ENCODE measurements at places on chromosomes 11 and 22.

- DNase-seq = no peak
- no peaks in the 10 kb centered on the region for H3K4me1 ChIP-seq
- H3K27me3 ChIP-seq = peaks cover 1% of the 10 kb centered on the region
- H3K27ac ChIP-seq = no peak overlapping the region
- no peak overlapping the region for H3K4me3 ChIP-seq
These were observed 202.4 kb downstream of the LARGE1 start for GRCh38 chr22:33717694-33718396.

DNA sequence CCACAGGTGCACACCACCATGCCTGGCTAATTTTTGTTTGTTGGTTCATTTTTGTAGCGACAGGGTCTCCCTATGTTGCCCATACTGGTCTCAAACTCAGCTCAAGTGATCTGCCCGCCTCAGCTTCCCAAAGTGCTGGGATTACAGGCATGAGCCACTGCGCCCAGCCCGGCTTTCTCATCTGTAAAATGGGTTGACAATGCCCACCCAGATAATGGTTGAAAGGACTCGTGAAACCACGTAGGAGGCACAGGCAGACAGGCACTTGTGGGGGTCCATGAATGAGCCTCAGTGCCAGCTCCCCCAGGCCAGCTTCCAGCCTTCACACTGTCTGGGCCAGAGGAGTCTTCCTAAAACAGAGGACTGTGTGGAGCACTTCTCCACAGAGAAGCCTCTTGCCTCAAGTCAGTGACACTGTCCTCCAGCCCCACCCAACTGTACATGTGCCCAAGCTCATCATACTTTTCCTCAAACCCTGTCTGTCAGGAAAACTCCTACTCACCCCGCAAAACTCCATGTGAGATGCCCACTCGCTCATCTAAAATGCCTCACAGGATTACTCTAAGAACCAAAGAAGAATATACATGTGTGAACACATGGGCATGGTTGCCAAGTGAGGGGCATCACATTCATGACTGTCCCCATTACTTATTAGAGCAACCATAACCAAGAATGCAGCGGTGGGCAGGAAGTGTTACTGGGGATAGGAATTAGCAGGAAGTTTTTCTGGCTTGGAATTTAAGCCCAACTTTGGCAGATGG, 32.1 kb upstream of the WNT7B start:
- no peak for DNase-seq
- H3K27me3 ChIP-seq = peaks cover 10% of the 10 kb centered on the region
- H3K27ac ChIP-seq = no peak overlapping the region
- H3K4me3 ChIP-seq = no peak overlapping the region

GRCh38 chr22:46297151-46297812, 612 bp downstream of the GTSE1 start:
- H3K4me3 ChIP-seq = peak overlapping the region; percentile 82
- DNase-seq = no peak
- H3K36me3 ChIP-seq = peaks cover 15% of the 10 kb centered on the region

- no peak overlapping the region for H3K27ac ChIP-seq
- H3K4me1 ChIP-seq = peaks cover 4% of the 10 kb centered on the region
- H3K36me3 ChIP-seq = no peaks in the 10 kb centered on the region
- no peaks in the 10 kb centered on the region for H3K27me3 ChIP-seq
- H3K4me3 ChIP-seq = no peak overlapping the region
These were observed 47.9 kb upstream of the FLI1 start for GRCh38 chr11:128645968-128646367.

DNA sequence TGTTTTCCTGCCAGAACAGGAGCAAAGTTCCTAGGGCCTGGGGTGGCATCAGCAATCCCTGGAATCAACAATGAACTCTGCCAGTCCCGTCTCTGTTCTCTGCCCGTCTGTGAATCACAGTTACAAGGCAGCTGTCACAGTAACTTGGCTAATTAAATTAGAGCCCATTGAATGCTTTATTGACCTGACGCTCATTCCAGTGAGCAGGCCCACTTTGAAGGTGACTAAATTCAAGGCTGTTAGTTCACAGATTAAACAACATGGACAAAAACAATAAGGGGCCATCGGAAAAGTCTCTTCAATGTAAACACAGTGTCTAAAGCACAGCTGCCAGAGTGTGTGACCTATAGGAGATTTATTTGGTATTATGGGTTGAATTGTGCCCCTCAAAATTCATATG, 17.7 kb upstream of the TMPRSS5 start:
- H3K36me3 ChIP-seq = peaks cover 19% of the 10 kb centered on the region
- H3K27ac ChIP-seq = no peak overlapping the region
- no peak for DNase-seq

- peak overlapping the region; percentile 87 for H3K27ac ChIP-seq
- no peaks in the 10 kb centered on the region for H3K27me3 ChIP-seq
- H3K36me3 ChIP-seq = no peaks in the 10 kb centered on the region
- DNase-seq = no peak
- H3K4me3 ChIP-seq = peak overlapping the region; percentile 47
These were observed 14.5 kb downstream of the DGCR2 start for GRCh38 chr22:19107730-19108074.

DNA sequence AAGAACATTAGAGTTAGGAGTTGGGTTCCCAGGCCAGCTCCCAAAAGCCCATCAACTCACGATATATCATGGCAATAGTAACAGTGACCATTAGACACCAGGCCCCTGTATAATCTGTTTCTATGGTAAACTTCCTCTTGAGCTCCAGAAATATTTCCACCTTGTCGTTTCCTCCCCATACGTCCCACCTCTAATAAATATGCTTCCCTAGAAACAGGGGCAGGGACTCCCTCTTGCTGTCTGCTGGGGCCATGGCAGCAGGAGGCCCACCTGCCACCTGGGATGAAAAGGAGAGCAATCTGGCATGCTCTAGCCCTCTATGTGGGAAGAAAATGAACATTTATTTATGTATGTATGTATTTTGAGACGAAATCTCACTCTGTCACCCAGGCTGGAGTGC, 32.2 kb upstream of the AMOTL1 start:
- H3K4me3 ChIP-seq = no peak overlapping the region
- H3K27me3 ChIP-seq = peaks cover 1% of the 10 kb centered on the region
- no peak overlapping the region for H3K27ac ChIP-seq
- DNase-seq = no peak

GRCh38 chr11:10208131-10208575, 85.9 kb downstream of the SBF2 start:
- H3K4me1 ChIP-seq = no peaks in the 10 kb centered on the region
- H3K4me3 ChIP-seq = no peak overlapping the region
- DNase-seq = peak; percentile 44
- peaks cover 6% of the 10 kb centered on the region for H3K36me3 ChIP-seq
- no peaks in the 10 kb centered on the region for H3K27me3 ChIP-seq

- H3K36me3 ChIP-seq = no peaks in the 10 kb centered on the region
- DNase-seq = no peak
- H3K27me3 ChIP-seq = peaks cover 10% of the 10 kb centered on the region
- H3K27ac ChIP-seq = no peak overlapping the region
These were observed 7.5 kb upstream of the SYT8 start for GRCh38 chr11:1827095-1827813.

GRCh38 chr22:36768141-36768540, 7.8 kb downstream of the IFT27 start:
- DNase-seq = no peak
- no peak overlapping the region for H3K27ac ChIP-seq
- H3K27me3 ChIP-seq = peaks cover 2% of the 10 kb centered on the region
- H3K4me3 ChIP-seq = no peak overlapping the region

DNA sequence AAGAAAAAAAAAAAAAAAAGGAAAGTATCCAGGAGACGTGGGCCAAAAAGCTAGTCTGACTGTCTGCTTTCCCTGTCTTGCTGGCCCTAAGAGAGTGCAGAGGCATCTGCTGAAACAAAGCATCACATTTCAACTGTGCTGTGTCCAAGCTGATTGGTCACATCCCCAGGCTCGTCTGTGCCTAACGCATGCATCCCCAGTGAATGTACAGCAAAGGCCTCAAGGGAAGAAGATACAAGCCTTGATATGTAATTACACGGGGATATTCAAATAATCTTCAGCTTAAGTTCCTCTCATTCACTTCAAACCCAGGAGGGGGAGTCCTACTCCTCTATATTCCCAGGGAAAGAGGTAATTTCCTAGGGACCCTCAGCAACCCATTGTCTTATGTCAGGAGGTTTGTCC, 5.4 kb upstream of the SORL1 start:
- DNase-seq = no peak
- H3K27ac ChIP-seq = peak overlapping the region; percentile 59
- no peak overlapping the region for H3K4me3 ChIP-seq
- H3K36me3 ChIP-seq = peaks cover 25% of the 10 kb centered on the region
- H3K27me3 ChIP-seq = peaks cover 3% of the 10 kb centered on the region

DNA sequence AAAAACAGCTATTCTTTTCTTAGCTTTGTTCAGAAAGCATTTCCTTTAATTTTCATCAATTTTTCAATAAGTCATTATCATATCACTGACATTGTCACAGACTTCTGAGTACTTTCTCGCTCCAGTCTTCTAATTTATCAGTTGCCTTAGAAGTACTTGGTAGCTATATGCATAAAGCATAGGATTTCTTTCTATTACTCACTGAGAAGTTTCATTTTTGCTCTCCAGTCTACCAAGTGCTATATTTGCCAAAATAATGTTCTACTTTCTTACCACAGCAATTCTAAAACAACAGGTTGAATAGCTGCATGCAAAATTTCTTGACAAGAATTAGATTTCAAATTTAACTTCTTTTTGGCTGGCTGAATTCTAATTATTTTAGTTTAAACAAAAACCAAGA, 116.3 kb downstream of the STK33 start:
- H3K27ac ChIP-seq = no peak overlapping the region
- H3K27me3 ChIP-seq = peaks cover 4% of the 10 kb centered on the region
- H3K36me3 ChIP-seq = no peaks in the 10 kb centered on the region

DNA sequence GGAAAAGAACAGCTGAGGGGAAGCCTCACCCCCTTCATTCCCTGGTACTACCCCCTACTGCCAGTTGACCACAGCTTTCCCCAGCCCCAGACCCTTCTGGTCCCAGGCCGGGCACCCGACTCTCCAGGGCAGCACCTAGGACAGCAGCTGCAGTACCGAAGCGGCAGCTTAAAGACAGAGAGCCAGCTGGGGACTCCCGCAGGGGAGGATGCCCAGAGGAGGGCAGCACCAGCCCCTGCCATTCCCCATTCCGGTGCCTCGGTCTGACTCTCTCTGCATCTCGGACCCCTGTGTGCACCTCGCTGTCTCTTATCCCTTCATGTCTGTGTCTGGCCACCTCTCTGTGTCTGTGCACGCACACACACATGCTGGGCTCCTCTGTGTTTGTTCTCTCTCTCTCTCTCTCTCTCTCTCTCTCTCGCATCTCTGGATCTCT, 9.4 kb downstream of the IGSF9B start:
- no peaks in the 10 kb centered on the region for H3K36me3 ChIP-seq
- peaks cover 15% of the 10 kb centered on the region for H3K27me3 ChIP-seq
- H3K4me3 ChIP-seq = peak overlapping the region; percentile 64
- H3K4me1 ChIP-seq = peaks cover 23% of the 10 kb centered on the region

GRCh38 chr11:15412054-15412453, 297.3 kb downstream of the INSC start:
- no peak overlapping the region for H3K27ac ChIP-seq
- no peaks in the 10 kb centered on the region for H3K36me3 ChIP-seq
- no peak for DNase-seq
- no peak overlapping the region for H3K4me3 ChIP-seq

DNA sequence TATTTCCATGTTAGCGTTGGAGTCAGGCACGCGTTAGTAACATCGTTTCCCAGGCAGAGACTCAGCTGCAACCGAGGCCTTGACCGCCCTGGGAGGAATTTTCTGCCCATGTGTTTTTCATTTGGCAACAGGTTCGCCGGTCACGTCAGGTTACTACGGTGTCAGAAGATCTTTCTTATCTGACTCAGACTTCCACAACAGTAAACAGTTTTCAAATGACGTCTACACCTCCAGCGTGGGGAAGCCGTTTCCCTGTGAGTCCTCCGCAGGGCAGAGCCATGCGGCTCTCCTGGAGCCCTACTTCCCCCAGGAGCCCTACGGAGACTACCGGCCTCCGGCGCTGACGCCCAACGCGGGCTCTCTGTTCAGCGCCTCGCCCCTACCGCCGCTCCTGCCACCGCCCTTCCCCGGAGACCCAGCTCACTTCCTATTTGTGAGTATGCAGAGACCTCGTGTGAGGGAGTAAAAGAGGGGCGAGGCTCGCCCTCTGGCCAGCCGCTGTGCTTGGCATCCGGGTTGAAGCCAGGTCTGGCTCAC, 14.3 kb upstream of the POU2AF3 start:
- no peak overlapping the region for H3K4me3 ChIP-seq
- DNase-seq = no peak
- H3K27ac ChIP-seq = no peak overlapping the region
- no peaks in the 10 kb centered on the region for H3K27me3 ChIP-seq

DNA sequence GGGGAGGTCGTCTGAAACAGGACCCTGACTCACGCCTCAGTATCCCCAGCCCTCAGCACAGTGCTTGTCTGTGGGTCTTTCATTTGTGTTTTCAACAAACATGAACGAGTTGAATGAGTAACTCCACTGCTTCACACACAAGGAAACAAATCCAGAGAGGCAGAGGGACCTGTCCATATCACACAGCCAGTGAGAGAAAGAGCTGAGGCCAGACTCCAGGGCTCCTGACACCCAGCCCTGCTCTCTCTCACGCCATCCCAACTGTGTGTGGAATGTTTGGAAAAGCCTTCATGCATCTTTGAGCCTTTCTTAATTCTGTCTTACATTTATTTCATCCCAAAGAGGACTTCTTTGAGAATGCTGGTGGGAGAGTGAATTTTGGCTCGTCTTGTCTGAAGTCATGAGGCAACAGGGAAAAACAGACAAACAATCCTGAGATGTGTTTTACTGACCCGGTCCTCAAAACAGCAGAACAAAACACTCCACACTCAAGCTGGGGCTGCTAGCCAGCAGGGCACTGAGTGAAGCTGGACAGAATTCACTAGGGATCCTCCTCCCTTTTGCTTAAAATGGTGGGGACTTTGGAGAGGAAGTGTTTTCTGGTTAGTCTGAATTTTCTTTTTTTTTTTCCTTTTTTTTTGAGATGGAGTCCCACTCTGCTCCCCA, 19.7 kb upstream of the ALG8 start:
- no peaks in the 10 kb centered on the region for H3K36me3 ChIP-seq
- H3K27ac ChIP-seq = no peak overlapping the region
- H3K27me3 ChIP-seq = no peaks in the 10 kb centered on the region
- no peak overlapping the region for H3K4me3 ChIP-seq

DNA sequence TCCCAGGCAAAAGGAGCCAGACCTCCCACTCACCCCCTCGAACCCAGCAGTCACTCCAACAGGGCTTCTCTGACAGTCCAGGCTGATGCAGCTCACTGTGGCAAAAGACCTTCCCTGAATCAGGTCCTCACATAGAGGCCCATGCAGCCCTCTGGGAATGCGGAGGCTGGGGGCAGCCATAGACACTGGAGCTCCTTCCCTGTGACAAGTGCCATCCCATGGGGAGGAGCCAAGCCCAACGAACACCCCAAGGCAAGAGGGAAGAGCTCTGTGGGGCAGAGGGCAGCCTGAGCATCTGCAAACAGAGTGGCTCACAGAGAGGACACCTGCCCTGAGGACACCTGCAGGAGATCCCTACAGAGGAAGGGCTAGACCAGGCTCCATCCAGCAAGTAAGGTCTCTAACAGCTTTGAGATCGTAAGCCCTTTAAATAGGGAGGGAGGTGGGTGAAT, at the start of gene LINC01488:
Gene LINC01488, plus strand, starts transcription at position 271 of the 452 bp plus-strand sequence.
- H3K4me1 ChIP-seq = no peaks in the 10 kb centered on the region
- H3K27ac ChIP-seq = no peak within 1 kb of the TSS
- DNase-seq = no peak
- no peak within 1 kb of the TSS for H3K4me3 ChIP-seq
- no peaks in the 10 kb centered on the region for H3K36me3 ChIP-seq
- H3K27me3 ChIP-seq = no peaks in the 10 kb centered on the region
